ENCODE measurements at places on chromosomes 7 and 10. TPM values are rescaled to one million over a fixed set of nuclear protein-coding genes. Genes with fewer than 3 reads are reported as not detected.
A peak's percentile ranks its signal among the peaks of the same experiment; 100 is the strongest.

Gene PALD1
- total RNA-seq: 2.8 TPM

GRCh38 chr10:111113238-111113960, 36.6 kb downstream of the ADRA2A start:
- peak; percentile 1 for DNase-seq

GRCh38 chr7:64882341-64883112, 20.5 kb upstream of the ZNF273 start:
- DNase-seq: peak; percentile 70

GRCh38 chr10:7700577-7701125, 2.5 kb upstream of the ITIH2 start:
- DNase-seq: no peak

GRCh38 chr7:96346293-96346953, 24.5 kb upstream of the SLC25A13 start:
- DNase-seq: no peak

- no peak for DNase-seq
Measured at GRCh38 chr7:81514546-81514945, 255.3 kb downstream of the HGF start.

DNA sequence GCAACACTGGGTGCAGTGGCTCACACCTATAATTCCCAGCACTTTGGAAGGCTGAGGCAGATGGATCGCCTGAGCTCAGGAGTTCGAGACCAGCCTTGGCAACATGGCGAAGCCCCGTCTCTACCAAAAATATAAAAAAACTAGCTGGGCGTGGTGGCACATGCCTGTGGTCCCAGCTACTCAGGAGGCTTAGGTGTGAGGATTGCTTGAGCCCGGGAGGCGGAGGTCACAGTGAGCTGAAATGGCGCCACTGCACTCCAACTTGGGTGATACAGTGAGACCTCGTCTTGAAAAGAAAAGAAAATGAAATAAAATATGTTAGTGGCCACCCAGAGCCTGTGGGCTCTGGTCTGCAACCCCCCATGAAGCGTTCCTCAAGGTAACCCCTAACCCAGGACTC, 13.3 kb downstream of the ITPRIP start:
- no peak for DNase-seq
